Amygdala (tissue), 56 donors: ENCODE measurements at places on chromosomes 3 and 15.

DNA sequence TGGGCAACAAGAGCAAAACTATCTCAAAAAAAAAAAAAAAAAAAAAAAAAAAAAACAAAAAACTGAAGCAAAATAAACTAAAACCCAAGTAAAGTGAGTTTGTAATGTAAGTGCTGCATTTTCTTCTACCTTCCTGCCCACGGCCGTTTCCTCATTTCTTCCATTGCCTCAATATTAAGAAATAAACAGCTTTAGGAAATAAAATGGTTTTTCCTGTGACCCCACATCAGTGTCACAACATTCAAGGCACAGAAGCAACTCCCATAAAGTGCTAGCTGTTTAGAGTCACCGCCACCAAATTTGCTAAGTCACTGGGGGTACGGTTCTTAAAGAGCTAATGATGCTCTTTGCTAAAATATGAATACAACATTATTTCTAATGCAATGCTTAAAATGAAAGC is 3.3 kb downstream of the PKM start:
- DNase-seq: no peak

GRCh38 chr3:6120786-6121185 is 740.1 kb upstream of the GRM7 start:
- no peak for DNase-seq

DNA sequence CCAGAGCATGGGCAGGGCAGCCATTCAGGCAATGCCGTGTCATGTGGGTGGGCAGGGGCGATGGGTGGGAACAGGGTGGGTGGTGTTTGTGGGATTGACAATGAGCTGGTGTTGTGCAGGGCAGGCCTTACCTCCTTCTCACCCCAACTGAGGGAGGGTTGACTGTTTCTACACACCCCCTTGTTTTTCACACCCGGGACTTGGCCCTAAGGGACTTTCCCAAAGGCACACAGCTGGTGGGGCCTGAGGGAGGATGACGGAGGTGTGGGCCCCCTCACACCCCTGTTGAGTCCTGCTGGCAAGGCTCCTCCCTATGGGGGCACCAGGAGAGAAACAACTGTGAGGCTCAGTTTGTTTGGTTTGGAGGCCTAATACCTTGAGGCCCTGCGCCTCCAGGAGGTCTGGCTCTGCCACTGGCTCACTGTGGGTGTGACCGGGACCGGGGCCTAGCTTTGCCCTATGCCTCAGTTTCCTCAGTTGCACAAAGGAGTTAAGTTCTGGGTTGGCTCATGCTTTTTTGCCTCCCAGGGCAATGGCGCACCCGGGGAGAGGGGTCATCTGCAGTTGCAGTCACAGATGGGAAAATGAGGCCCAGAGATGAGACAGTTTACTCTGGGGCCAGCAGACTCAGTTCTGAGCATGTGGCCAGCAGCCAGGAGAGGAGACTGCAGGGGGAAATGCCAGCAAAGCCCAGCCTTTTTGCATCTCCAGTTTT is 5.1 kb upstream of the DNAH1 start:
- DNase-seq: no peak

- no peak for DNase-seq
Observed at GRCh38 chr3:170038434-170039110, 777 bp downstream of the GPR160 start.

- DNase-seq: no peak
Observed at GRCh38 chr3:194931865-194932264, 246.2 kb downstream of the FAM43A start.
